ENCODE measurements at places on chromosomes 3 and 15. TPM values are rescaled to one million over a fixed set of nuclear protein-coding genes. Genes with fewer than 3 reads are reported as not detected.

The ZNF385D gene
- total RNA-seq: 2.0 TPM

The SMARCC1 gene
- total RNA-seq: 43.9 TPM

The CDC25A gene
- 0.83 TPM for total RNA-seq

DNA sequence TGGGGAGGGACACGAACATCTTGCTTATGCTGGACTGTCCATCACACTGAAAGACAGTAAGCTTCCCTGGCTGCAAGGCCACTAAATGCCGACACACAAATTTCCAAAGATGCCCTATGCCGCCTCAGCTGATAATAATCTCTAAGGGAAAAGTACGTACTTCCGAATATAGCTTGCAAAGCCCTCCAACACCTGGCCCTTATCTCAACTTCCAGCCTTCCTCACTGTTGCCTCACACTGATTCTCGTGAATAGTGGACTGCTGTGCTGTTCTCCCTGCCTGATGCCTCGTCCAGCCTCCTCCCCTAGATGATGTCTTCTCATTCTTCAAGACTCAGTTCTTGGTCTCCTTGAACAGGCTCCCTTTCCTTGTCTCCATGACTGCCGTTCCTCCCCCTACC, 72.3 kb downstream of the CD47 start:
- H3K36me3 ChIP-seq: no peaks in the 10 kb centered on the region
- DNase-seq: no peak
- no peak overlapping the region for H3K27ac ChIP-seq
- no peaks in the 10 kb centered on the region for H3K27me3 ChIP-seq
- no peak overlapping the region for H3K4me3 ChIP-seq

DNA sequence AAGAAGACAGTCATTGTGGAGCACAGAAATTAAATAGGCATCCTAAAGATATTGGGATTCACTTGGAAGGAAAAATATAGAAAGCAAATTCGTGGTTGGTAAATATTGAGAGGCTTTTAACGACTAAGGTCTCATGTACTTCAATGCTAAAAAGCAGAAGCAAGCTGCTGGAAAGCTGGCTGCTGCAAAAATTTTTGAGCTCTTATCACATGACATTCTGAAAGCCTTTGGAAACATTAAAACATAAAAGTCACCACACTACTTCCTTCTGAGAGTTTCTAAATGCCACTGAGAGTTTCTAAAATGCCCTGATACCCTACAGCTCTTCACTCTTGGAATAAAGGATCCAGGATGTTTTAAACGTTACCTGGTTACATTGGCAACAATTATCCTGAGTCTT, 39.0 kb upstream of the CBLB start:
- no peaks in the 10 kb centered on the region for H3K36me3 ChIP-seq
- H3K4me1 ChIP-seq: no peaks in the 10 kb centered on the region
- H3K4me3 ChIP-seq: no peak overlapping the region
- no peaks in the 10 kb centered on the region for H3K27me3 ChIP-seq
- no peak for DNase-seq

- H3K4me1 ChIP-seq: no peaks in the 10 kb centered on the region
- H3K27me3 ChIP-seq: no peaks in the 10 kb centered on the region
- H3K4me3 ChIP-seq: no peak overlapping the region
- DNase-seq: no peak
- H3K36me3 ChIP-seq: no peaks in the 10 kb centered on the region
Measured at GRCh38 chr3:171718493-171719185, 91.6 kb downstream of the PLD1 start.

DNA sequence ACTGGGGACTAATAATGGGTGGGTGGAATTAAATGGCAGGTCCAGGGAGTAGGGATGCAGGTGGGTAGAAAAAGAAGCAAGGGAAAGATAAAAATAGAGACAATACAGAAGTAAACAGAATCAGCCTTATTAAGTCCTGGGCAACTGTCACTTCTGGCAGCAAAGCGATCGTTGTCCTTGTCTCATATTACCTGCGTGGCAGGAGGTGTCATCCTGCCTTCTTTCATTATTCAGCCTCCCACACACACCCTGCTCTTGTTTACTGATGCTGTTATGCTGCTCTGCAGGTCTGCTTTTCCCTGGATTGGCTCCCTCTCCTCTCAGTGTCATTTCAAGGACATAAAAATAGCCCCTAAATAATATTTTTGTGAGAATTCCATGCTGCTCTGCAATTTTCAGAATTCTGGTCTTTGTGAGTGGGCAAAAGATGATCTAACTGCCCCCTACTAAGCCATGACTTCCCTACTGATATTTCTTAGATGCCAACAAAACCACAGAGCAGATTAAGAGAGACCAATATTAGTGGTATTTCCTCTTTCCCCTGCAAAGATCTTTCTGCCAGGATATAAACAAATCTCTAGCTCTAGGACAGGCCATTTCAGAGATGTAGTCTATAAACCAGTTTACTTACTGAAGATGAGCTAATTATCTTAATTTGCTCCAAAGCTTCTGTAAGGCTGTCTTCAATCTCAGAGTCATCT, 8.5 kb downstream of the VEPH1 start:
- H3K36me3 ChIP-seq: no peaks in the 10 kb centered on the region
- no peaks in the 10 kb centered on the region for H3K4me1 ChIP-seq
- no peak overlapping the region for H3K4me3 ChIP-seq
- H3K27me3 ChIP-seq: no peaks in the 10 kb centered on the region
- no peak for DNase-seq

Measured in pancreas (tissue), 10 donors.